Choroid plexus epithelial cell (primary cell): ENCODE measurements at places on chromosomes 6 and 20.
A peak's percentile ranks its signal among the peaks of the same experiment; 100 is the strongest.

DNA sequence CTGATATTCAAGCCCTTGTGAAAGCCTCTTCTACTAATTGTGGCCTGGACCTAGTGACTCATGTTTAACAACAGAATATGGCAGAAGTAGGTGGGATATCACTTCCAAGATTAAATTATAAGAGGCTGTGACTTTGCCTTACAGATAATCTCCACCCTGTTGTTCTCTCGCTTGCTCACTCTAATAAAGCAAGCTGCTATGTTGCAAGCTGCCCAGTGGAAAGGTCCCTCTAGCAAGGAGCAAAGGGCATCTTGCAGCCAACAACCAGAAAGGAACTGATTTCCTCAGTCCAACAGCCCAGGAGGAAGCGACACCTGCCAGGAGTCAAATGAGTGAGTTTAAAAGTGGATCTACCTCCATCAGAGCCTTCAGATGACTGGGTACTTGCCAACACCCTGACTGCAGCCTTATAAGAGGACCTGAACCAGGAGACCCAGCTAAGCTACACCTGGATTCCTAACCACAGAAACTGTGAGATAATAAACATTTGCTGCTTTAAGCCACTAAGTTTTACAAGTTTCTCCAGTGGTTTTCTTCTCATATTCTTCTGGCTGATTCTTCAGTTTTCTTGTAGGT is 112.6 kb downstream of the FRK start:
- DNase-seq: no peak

DNA sequence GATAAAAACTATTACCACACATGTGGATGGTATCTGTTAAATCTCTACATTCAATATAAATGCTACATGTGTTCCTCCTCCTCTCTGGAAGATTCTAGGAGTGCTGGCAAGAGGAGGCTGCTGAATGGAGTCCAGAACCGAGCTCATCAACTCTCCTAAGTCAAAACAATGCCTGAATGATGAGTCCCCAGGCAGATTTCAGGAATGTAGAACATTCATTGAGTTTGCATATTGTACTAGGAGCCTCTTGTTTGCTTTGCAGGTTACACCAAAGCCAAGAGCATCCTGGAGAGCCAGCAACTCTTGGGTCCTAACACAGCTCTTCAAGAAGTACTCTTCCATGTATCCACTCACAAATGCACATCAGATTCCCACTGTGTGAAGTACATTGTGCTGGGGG is 117.6 kb upstream of the UST start:
- no peak for DNase-seq

- DNase-seq: peak; percentile 11
Observed at GRCh38 chr20:59945731-59946130, 5.5 kb downstream of the FAM217B start.

- DNase-seq: no peak
Observed at GRCh38 chr6:1870251-1870650, 260.5 kb downstream of the FOXC1 start.

- DNase-seq: peak; percentile 96
Observed at GRCh38 chr20:50029697-50030461, 47.1 kb downstream of the SNAI1 start.

DNA sequence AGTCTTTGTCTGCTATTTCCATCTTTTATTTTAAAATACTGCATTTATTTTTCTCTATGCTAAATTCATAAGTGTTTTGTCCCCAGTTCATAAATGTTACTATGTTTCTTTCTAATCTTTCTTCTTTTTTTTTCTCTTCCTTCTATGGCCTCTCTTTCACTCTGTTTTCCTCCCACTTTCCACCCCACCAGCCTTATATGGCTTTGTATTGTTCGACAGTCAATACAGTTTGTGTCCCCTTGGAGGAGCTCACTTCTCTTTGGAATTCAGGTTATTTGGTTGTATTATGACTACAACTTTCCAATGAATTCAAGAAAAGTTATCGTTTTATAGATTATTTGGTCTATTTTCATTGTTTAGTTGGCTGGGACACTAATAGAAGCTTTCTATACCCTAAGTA is 393.5 kb downstream of the NKAIN2 start:
- no peak for DNase-seq

GRCh38 chr20:10114598-10114997 is 79.8 kb downstream of the ANKEF1 start:
- DNase-seq: no peak

DNA sequence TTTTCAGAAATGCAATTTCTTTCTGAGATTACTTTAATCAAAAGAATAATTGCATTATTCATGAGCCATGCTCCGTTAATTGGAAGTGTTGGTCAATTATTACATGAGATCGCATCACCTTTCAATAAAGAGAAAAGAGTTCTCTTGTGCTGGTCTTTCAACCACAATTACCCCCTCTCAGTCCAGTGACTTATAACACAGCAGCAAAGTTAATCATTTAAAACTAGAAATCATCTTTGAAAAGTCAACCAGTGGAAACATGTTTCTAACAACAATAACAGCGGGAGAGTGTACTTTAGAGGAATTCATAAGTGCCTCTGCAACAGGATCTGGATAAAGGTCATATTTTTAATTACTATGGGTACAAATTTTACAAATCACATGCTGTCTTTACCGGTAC is 384.4 kb upstream of the AGPAT4 start:
- no peak for DNase-seq

DNA sequence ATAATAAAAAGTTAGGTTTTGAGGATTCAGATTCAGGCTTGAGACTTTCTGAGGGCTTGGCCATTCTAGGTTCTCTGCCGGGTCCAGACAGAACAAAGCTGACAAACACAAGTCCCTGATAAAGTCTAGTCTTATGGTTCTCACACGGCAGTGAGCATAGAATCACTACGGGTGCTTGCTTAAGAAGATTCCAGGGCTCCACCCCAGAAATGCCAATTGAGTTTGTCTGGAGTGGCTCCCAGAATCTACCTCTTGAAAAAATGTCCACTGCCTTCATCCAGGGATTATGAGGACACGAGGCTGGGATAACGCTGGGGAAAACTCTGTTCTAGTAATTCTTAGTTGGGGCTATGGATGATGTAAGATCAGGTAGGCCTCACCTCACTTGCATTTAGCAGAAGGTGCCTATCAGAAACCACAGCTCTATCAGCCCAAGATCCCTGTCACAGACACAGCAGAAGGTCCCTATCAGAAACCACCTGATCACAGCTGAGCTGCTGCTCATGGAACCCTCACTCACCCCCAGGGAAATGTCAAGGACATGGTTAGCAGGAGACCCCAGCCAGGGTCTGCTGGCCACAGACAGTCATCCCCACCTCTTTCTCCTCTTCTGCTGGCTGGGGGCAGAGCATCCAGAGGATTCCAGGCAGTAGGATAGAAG is 52.3 kb downstream of the RAB44 start:
- DNase-seq: no peak

- DNase-seq: no peak
Observed at GRCh38 chr6:34416877-34417371, 8.9 kb downstream of the RPS10 start.

GRCh38 chr6:145336119-145336518 is 399.2 kb downstream of the EPM2A start:
- DNase-seq: no peak

DNA sequence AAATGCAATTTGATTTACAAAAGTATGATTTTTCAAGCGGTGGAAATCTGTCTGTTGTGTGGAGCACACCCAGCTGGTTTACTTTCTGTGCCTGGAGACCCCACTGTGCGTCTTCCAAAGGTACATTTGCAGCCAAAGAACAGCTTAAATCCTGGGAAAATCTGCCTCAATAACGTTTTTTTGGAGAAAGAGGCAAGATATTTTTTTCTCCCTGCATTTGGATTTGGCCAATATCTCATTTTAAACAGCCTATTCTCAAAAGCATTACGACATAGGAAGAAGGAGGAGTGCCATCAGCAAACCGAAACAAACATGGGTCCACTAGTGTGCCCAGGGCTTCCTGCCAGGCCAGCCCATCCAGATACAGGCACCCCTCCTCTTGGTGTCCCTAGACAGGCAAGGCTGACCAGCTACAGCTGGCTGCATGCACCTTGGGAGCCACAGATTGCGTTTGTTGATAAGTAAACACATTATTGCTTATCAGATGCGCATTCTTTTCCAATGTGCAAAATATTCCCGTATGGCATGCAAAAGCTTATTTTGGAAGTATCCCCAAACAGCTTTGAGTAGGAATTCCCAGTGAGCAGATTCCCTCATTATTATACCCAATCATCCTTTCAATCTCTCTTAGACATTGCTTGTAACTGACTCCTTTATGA is 184.5 kb upstream of the MARCKS start:
- DNase-seq: no peak

DNA sequence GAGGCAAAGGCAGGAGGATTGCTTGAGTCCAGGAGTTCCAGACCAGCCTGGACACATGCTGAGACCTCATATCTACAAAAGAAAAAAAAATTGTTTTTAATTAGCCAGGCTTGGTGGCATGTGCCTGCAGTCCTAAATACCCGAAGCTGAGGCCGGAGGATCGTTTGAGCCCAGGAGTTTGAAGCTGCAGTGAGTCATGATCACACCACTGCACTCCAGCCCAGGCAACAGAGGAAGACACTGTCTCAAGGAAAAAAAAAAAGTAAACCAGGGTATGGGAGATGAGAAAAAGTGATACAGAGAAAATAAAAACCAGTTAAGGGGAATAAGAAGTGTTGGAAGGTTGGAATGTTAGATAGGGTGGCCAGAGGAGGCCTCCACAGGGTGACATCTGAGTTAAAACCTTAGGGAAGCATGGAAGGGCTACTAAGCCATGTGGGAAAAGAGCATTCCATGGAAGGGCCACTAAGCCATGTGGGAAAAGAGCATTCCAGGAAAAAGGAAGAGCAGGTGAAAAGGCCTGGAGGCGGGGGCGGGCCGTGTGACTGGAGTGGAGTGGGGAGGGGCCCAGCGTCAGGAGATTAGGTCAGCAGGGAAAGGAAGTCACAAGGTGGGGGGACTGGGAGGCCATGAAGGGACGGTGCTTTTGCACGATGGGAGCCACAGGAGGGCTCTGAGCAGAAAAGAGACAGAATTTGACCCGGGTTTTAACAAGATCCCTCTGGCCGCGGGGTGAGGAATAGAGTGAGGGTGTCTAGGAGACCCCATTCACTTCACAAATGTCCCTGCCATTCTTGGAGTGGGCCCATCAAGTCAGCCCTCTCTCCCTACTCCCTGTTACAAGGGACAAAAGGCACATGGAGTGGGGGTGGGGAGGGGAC is 18.3 kb downstream of the CPNE5 start:
- peak; percentile 79 for DNase-seq

DNA sequence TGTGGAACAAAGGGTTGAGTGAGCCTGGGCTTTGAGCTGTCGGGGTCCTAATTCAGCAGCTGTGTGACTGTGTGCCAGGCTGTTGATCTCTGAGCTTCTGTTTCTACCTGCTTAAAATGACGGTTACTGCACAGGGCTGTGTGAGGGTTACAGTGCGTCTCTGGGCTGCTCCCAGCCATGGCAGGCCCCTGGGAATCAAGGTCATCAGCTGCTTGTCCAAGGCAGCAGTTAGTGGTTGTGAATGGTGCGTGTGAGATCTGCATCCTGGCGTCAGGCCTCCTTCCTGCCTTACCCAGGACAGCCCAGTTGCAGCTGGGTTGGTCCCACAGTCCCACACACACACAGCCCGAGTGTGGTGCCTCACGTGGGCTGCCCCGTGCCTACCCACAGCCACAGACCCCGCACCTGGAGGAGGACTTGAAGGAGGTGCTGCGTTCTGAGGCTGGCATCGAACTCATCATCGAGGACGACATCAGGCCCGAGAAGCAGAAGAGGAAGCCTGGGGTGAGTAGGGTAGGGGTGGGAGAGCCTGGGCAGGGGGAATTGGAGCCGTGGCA is 15.6 kb downstream of the GTSF1L start:
- no peak for DNase-seq

- no peak for DNase-seq
Observed at GRCh38 chr6:33897189-33897780, 93.5 kb upstream of the MLN start.

- DNase-seq: peak; percentile 59
Observed at GRCh38 chr6:3664625-3665041, 86.9 kb downstream of the PXDC1 start.

- peak; percentile 5 for DNase-seq
Observed at GRCh38 chr6:29791162-29791561, 36.5 kb upstream of the HLA-G start.

- DNase-seq: peak; percentile 50
Observed at GRCh38 chr6:144528743-144529425, 243.7 kb downstream of the UTRN start.

DNA sequence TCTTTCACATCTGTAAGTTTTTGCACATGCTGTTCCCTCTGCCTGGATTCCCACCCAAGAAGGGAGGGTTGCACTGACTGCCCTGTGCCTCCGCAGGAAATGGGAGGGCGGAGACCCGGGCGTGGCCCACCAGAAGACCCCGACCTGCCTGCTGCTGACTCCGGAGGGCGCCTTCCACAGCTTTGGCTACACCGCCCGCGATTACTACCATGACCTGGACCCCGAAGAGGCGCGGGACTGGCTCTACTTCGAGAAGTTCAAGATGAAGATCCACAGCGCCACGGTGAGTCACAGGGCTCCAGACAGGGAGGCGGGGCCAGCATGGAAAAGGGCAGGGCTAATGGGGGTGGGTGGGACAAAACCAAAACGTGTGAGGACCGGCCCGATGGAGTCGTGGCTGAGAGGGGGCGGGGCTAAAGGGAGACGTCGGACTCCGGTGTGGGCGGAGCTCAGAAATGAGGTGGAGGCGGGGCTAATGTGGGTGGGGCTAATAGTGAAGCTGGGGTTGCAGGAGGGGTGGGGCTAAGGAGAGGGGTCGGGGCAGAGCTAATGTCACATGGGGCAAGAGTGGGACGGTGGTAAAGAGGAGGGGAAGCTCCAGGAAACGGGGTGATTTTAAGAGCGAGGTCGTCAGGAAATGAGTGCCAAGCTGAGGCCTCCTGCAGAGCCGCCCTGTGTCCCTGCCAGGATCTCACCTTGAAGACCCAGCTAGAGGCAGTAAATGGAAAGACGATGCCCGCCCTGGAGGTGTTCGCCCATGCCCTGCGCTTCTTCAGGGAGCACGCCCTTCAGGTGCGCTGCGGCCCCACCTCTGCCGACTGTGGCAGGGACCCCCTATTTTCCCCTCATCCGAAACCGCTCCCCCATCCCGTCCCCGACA is 12.6 kb downstream of the HSPA12B start:
- DNase-seq: peak; percentile 32

GRCh38 chr6:121442576-121442975 is 7.1 kb downstream of the GJA1 start:
- no peak for DNase-seq

DNA sequence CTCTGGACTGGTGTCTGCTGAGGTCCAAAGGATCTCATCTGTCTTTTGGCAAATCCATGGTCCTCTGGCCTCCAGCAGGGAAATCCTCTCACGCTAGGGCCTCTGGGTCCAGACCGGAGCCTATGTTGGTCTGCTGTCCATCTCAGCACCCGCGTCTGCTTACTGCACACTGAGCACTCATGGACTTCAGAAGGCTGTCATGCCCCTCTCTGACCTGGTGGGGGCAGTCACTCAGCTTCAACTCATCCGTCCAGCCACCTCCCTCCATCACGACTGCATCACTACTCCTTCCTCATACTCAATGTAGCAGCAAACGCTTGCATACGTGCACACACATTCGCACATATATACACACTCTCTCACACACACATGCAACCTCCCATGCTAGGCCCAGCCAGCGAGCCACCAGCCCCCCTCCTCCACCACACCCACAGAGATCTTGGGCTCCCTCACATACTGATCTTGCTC is 33.3 kb downstream of the GABRR2 start:
- DNase-seq: peak; percentile 47
